ENCODE measurements at places on chromosomes 7 and 10.

GRCh38 chr10:119538632-119539358, 3.7 kb downstream of the RGS10 start:
- DNase-seq, result no peak

- peak; percentile 4 for DNase-seq
These were observed 708 bp downstream of the UBN2 start for GRCh38 chr7:139231513-139232376.

GRCh38 chr7:102813191-102814024, 64.6 kb downstream of the FAM185A start:
- DNase-seq, result no peak

DNA sequence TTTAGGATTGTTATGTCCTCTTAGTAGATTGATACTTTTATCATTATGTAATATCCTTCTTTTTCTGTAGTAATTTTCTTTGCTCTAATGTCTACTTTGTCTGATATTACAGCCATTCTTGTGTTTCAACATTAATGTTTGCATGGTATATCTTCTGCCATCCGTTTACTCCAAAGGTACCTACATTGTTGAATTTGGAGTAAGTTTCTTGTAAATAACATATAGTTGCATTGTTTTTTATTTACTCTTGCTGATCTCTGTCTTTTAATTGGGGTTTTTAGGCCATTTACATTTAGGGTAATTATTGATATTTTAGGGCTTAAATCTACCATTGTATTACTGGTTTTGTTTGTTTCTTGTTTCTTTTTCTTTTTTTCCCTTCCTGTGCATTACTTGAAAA, 100.1 kb downstream of the STK31 start:
- DNase-seq, result no peak

DNA sequence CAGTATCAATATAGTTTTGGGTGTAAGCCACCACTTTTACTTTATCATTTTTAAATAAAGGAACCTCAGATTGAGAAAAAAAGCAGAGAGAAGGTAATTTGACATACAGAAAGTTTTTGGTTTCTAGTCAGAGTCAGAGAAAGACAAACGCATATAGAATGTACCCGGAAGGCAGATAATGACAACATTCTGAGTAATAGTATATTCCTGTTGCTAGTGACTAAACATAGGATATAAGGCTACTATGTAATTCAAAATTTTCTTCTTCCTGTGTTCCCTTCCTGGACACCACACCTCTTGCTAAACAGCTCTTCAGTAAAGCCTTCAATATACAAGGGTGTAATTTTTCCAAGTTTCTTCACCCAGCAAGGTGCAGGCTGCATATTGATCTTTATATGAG, 597.6 kb downstream of the PCDH15 start:
- no peak for DNase-seq

GRCh38 chr7:106871793-106872571, 6.9 kb downstream of the PIK3CG start:
- no peak for DNase-seq

DNA sequence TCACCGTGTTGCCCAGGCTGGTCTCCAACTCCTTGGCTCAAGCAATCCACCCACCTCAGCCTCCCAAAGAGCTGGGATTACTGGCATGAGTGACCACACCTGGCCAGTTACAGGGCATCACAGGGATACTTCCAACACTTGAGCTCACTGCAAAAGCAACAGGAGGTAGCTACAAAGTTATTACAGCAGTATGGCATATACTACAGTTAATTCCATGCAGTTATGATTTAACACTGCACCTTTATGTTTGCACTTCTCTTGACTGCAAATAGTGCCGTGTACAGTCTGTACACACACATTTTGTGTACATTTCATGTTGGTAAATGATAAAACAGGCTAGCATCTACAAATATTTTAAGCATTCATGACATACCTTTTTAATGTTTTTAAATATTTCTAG, 21.3 kb downstream of the SRPK2 start:
- DNase-seq, result no peak

- DNase-seq, result no peak
These were observed 298.7 kb downstream of the THSD7A start for GRCh38 chr7:11533229-11533820.

DNA sequence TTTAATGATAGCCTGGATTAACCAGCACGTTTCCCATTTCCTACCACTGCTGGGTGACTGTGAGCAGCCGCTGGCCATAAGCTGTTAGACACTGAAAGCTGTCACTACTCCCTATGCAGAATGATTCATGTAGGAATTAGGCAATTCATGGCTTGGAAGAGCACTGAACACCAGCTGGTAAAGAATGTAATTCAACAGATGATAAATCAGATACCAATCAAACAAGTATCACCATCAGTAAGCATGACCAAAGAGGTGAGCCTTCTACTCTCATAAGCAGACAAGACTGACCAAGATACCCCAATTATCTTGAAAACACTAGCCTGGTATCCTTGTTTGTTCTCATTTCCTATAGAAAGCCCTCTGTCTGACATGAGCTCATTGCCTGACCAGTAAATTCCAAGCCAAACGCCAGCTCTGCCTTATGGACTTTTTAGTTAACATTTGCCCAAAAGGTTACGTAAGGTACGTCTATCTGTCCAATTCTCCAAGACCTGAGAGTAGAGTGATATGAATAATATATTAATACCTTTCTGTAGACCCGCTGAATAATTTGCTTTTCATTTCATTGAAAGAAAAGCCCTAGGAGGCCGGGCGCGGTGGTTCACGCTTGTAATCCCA, 127.7 kb downstream of the ELMO1 start:
- DNase-seq, result no peak

DNA sequence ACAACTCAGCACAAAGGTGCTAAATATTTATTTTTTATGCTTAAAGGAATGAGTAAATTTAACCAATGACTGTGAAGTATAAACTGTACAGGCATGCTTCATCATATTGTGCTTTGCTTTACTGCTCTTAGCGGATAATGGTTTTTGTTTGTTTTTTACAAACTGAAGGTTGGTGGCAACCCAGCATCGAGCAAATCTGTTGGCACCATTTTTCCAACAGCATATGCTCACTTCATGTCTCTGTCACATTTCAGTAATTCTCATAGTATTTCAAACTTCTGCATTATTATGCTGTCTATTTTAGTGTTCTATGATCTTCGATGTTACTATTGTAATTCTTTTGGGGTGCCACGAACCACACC, 22.8 kb downstream of the BRAF start:
- DNase-seq, result no peak

Measured in nucleus accumbens (tissue), 56 donors.